A549 treated with RU486 at 1 μM for 4 hours (cell line): ENCODE measurements at places on chromosomes 2 and 18. TPM values are rescaled to one million over a fixed set of nuclear protein-coding genes. Genes with fewer than 3 reads are reported as not detected.

Gene SLC40A1
- 2.1 to 4.2 TPM (median 3.3 TPM) in 5 replicates for total RNA-seq

Gene ALPI
- total RNA-seq = not detected in 5 replicates

Gene CD8B
- total RNA-seq = not detected in 5 replicates

Gene RRM2
- total RNA-seq = 185 to 280 TPM (median 213 TPM) in 5 replicates
